Activated CD4-positive, alpha-beta memory T cell treated with anti-CD3 and anti-CD28 coated beads for 36 hours (primary cell): ENCODE measurements at places on chromosomes 6 and 20. TPM values are rescaled to one million over a fixed set of nuclear protein-coding genes. Genes with fewer than 3 reads are reported as not detected.

RXRB gene
- total RNA-seq, result 40.9 TPM

SERINC3 gene
- 58.6 TPM for total RNA-seq

LCA5 gene
- 0.21 TPM for total RNA-seq

LINC00237 gene
- total RNA-seq, result not detected

CLDN20 gene
- not detected for total RNA-seq
